ENCODE measurements at places on chromosomes 16 and 17.

GRCh38 chr16:23931199-23931598 is 95.4 kb downstream of the PRKCB start:
- DNase-seq = no peak

DNA sequence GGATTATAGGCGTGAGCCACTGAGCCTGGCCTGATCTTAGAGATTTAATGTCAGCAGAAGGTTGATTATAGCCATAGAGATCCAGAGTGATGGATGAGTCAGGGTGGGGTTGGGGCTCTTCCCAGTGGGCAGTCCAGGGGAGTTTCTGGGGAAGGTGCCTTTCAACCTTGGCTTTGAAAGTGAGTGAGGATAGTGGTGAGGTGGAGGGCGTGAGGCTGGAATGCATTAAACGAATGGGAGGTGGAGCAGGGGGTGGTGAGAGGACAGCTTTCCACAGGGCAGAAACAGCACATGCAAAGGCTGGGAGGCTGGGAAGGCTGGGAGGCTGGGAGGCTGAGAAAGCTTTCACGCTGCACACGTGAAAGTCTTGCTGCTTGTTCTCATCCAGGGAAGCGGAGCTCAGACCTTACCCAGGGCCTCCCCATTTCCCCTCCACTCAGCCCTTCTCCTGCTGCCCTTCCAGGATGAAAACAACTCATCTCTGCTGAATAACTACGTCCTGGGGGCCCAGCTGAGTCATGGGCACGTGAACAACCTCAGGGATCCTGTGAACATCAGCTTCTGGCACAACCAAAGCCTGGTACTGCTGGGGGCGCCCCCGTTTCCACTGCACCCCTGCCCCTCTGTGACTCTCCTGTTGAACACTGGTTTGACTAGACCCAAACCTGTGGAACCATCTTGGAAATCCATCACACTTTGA is 22.3 kb downstream of the ADGRG5 start:
- no peak for DNase-seq

- no peak for DNase-seq
Measured at GRCh38 chr16:77788181-77789084, at the start of gene VAT1L. Gene VAT1L, plus strand, starts transcription at chr16:77788564. Its CDS starts 119 bp downstream, at chr16:77788683.

- peak; percentile 38 for DNase-seq
Measured at GRCh38 chr17:37239690-37240334, 136.0 kb upstream of the C17orf78 start.

DNA sequence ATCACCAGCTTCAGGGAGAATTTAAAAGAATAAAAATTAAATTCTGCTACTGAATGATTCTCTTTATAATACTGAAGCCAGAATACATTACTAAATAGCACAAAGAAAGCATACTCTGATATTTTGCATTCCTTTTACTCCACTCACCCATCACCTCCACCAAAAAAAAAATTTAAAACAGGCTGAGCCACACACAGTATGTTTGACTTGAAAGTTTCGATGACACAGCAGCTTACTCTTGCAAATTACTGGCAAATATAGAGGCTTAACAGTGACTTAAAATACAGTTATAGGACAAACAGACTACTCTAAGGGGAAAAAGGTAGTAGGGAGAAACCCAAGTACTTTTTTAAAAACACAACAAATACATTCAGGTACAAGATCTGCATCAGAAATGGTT is 39.2 kb downstream of the GPATCH8 start:
- DNase-seq = no peak

- DNase-seq = peak; percentile 15
Measured at GRCh38 chr16:85564277-85565051, 48.7 kb upstream of the GSE1 start.

DNA sequence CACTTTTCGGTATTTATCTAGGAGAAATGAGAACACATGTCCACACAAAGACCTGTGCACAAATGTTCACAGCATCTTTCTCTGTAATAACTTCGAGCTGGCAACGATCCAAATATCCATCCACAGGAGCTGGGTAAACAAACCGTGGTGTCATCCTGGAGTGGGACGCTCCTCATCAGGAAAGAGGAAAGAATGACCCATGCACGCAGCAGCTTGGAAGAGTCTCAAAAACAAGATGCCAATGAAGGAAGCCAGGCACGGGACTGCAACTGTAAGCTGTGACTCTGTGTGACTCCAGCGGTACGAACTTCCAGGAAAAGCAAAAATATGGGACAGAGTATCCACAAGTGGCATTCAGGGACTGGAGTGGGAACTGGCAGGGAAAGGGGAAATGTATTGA is 36.7 kb upstream of the CIBAR2 start:
- peak; percentile 39 for DNase-seq

- no peak for DNase-seq
Measured at GRCh38 chr16:57672824-57673223, 4.7 kb downstream of the ADGRG3 start.

DNA sequence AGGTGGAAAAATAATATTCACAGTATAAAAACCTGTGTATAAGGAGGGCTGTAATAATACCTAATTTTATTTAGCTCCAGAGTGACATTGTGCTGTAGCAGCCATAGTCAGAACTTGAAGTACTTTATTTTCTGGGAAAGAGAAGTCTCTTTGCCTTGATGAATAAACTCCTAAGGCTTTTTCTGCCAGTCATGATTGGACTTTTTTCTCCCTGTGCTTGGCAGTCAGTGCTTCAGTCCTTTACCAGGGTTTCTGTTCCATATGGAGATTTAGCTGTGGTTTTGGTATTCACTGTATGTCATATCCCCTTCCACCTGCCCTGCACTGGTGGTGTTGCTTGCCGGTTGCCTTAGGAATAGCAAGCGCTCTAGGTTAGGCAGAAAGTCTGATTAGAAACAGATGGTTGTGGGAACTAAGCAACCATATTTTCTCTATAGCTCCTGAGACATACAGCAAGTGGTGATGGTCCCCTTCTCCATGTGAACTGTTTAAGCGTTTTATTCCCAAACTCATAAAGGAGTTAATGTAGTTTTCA is 24.7 kb downstream of the DDX42 start:
- DNase-seq = no peak

DNA sequence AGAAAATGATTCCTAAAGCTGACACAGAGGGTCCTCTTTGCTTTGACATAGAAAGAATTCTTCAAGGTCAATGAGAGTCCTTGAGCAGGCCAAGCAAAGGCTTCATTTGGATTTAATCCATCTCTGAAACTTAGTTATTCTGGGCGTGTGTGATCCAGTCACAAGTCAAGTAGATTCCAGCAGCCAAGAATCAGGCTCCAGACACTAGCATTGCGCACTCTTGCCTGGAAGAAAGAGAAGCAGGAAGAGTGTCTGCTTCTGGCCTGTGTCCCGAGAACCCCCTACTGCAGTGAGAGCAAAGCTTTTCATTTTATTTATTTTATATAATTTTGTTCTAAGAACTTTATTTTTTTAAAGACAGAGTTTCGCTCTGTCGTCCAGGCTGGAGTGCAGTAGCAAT is 88.2 kb upstream of the CACNG5 start:
- DNase-seq = no peak
